ENCODE measurements at places on chromosomes 6 and 20. TPM values are rescaled to one million over a fixed set of nuclear protein-coding genes. Genes with fewer than 3 reads are reported as not detected.
A peak's percentile ranks its signal among the peaks of the same experiment; 100 is the strongest.

SYTL3 gene
- total RNA-seq, result 0.85 TPM

DNA sequence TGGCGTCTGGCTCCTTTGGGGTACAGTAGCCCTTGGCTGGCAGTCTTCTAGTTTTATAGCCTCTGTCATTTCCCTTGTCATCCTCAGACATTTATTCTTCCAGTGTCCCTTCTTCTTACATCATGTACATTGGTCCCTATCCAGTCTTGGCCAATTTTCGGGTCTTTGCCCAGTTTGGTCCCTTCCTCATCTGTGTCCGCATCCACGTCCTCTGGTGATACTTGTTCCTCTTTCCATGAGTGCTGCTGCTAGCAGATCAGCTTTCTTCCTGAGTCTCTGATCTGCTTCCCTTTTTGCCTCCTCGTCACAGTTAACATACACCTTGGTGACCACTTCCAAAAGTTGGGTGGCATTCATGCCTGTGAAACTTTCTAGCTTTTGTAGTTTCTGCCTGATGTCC lies 86.2 kb upstream of the GPR6 start:
- no peak for DNase-seq

TMEM200A gene
- 0.16 TPM for total RNA-seq

GRCh38 chr6:16854986-16855385 lies 93.7 kb upstream of the ATXN1 start:
- no peak for DNase-seq

EPPIN gene
- not detected for total RNA-seq

DNA sequence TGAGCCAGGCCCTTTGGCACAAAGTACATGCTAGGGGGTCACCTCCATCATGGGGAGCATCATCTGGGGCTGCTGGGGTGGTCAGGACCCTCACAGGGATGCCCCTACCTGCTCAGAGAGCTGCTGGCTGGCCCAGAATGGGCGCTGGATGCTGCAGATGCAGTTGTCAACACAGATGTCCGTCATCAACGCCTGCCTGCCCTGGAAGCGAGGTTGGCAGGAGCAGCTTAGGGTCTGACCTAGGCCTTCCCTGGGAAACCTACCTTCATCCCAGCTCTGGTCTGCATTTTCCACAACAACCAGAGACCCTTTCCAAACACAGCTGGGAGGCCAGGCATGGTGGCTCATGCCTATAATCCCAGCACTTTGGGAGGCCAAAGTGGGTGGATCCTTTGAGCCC lies 88.0 kb downstream of the EDN3 start:
- no peak for DNase-seq

DNA sequence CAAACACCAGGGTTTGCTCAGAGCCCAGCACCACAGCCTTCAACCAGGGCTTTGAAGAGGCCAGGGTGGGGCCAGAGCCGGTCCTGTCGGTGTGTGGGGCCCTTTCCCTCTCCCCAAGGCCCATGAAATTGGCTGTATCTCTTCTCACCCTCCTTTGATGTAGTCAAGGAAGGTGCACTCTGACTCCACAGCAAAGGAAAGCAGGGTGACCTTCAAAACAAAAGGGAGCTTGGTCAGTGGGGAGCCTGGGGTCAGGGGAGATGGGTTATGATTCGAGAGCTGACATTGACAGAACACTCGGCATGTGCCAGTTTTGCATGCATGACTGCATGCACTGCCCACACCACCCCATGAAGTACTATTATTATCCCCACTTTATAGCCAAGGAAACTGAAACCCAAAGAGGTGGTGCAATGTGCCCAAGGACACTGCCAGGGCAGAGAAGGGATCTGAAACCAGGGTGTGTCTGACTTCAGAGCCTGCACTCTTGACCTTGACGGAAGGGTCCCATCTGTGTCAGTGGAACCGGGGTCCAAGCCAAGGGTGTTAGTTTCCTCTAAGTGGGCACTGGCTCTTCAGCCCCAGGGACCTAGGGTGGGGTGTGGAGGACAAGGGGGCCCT lies 55.4 kb downstream of the RAB44 start:
- DNase-seq, result no peak

PLN gene
- not detected for total RNA-seq

- peak; percentile 94 for DNase-seq
Measured at GRCh38 chr6:137117581-137117980, 55.9 kb downstream of the IL22RA2 start.

PLCB1 gene
- total RNA-seq, result 19.7 TPM

RIPOR3 gene
- not detected for total RNA-seq

- no peak for DNase-seq
Measured at GRCh38 chr6:47836046-47836445, 54.2 kb downstream of the OPN5 start.

GRCh38 chr6:156781861-156782631 lies 4.9 kb downstream of the ARID1B start:
- DNase-seq, result peak; percentile 46

DNA sequence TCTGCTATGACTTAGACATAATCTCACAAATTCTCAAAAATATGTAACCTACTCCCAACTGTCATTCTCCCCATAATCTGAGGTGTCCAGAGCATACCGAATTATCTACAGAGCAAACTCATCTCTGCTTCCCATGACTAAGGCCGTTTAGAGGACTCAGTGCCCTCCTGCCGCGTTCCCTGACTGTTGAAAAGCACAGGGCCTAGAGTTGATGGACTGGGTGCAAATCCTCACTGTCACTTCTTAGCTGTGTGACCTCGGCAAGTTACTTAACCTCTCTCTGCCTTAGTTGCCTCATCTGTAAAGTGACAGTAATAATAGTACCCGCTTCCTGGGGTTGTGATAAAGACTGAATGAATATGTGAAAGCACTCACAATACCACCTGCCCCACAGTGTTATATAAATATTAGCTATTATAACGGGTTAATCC lies 4.7 kb upstream of the TUBB2A start:
- DNase-seq, result peak; percentile 56

GRCh38 chr6:30767158-30767943 lies 23.0 kb upstream of the IER3 start:
- no peak for DNase-seq

DNA sequence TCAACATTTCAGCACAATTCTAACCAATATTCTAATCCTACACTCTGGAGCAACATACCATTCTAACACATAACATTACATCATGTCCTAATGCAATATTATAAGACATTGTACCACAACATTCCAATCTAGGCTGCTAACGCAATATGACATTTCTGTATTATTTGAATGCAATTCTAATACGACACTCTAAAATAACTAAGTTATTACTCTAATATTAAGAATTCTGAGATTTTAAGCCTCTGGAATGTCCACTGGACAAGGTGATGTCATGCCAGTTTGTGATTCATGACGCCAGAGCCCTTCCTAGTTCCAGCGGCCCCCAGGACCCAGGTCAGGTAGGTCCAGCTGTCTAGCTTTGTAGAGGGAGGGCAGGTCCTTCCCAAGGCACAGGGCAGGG lies 69.7 kb upstream of the SIRPA start:
- no peak for DNase-seq

- no peak for DNase-seq
Measured at GRCh38 chr6:168619560-168620314, 178.8 kb downstream of the SMOC2 start.

GRCh38 chr6:38579010-38579628 lies 60.6 kb downstream of the BTBD9 start:
- DNase-seq, result no peak

DNA sequence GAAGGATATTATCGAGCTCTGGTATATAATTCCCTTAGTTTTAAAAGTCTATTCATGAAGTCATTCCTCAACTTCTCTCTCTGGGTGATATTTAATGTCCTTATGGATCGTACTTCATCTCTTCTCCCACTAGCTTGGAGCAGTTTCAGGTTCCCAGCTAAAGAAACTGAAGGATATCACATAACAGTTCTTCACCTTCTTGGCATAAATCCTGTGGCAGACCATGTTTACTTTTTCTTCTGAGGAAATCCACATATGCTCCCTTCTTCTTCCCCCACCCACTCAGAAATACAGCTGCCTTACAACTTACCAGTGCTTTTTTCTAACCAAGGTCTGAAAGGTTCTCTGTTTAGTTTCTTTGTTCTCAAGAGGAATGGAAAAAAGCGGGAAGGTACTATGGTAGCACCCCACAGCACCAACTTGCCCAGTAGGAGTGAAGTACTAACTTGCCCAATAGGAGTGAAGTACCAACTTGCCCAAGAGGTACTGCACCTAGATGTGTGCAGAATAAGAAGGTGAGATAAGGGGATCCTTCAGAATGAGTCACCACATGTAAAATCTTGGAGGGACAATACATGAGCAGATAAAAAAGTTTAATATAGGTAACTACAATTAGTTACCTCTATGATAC lies 53.1 kb downstream of the TSPYL4 start:
- DNase-seq, result no peak

- DNase-seq, result peak; percentile 90
Measured at GRCh38 chr20:53900380-53900999, 169.9 kb downstream of the BCAS1 start.

GRCh38 chr6:169955731-169956437 lies 204.5 kb downstream of the ERMARD start:
- DNase-seq, result no peak

TRAPPC3L gene
- not detected for total RNA-seq

GRCh38 chr6:33914645-33915044 lies 110.8 kb upstream of the MLN start:
- no peak for DNase-seq

- DNase-seq, result no peak
Measured at GRCh38 chr20:40181676-40182075, 507.4 kb downstream of the MAFB start.

Data from SK-MEL-5 (cell line).